ENCODE measurements at places on chromosomes 2 and 18. TPM values are rescaled to one million over a fixed set of nuclear protein-coding genes. Genes with fewer than 3 reads are reported as not detected.

GRCh38 chr2:178913049-178913441 lies 105.8 kb upstream of the TTN start:
- H3K36me3 ChIP-seq: no peaks in the 10 kb centered on the region
- no peak overlapping the region for H3K27ac ChIP-seq
- no peak for DNase-seq

- no peak overlapping the region for H3K27ac ChIP-seq
- H3K4me3 ChIP-seq: no peak overlapping the region
- no peaks in the 10 kb centered on the region for H3K27me3 ChIP-seq
- no peak for DNase-seq
Measured at GRCh38 chr18:46704816-46705215, 47.8 kb upstream of the LOXHD1 start.

GRCh38 chr2:200506679-200507078 lies 3.2 kb downstream of the KCTD18 start:
- H3K27me3 ChIP-seq: no peaks in the 10 kb centered on the region
- DNase-seq: no peak
- H3K4me3 ChIP-seq: no peak overlapping the region
- peaks cover 20% of the 10 kb centered on the region for H3K4me1 ChIP-seq

- no peak for DNase-seq
- no peak overlapping the region for H3K27ac ChIP-seq
- H3K36me3 ChIP-seq: no peaks in the 10 kb centered on the region
- H3K4me3 ChIP-seq: no peak overlapping the region
- H3K27me3 ChIP-seq: no peaks in the 10 kb centered on the region
- H3K4me1 ChIP-seq: no peaks in the 10 kb centered on the region
Measured at GRCh38 chr18:37742436-37742835, 176.8 kb upstream of the CELF4 start.

- peak; percentile 39 for DNase-seq
- H3K36me3 ChIP-seq: peaks cover 51% of the 10 kb centered on the region
- no peaks in the 10 kb centered on the region for H3K27me3 ChIP-seq
Measured at GRCh38 chr18:3454365-3455089, 4.6 kb downstream of the TGIF1 start.

DNA sequence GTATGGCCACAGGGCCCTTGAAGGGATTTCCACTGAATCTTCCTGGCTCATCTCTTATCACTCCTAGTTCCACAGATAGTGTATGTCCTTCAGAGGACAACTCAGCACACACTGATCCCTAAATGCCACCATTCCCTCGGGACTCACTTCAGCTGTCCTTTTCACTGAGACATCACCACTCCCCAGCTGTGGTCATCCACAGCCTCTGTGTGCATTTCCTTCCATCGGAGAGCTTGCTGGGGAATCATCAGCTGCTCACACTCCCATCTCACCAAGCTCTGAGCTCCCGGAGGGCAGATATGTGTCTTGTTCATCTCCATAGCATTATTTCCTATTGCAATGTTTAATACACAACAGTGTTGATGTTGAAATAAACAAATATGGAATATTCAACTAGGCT lies 759.5 kb downstream of the RNF144A start:
- H3K4me1 ChIP-seq: peaks cover 53% of the 10 kb centered on the region
- DNase-seq: no peak
- peaks cover 21% of the 10 kb centered on the region for H3K36me3 ChIP-seq
- H3K27me3 ChIP-seq: no peaks in the 10 kb centered on the region

DNA sequence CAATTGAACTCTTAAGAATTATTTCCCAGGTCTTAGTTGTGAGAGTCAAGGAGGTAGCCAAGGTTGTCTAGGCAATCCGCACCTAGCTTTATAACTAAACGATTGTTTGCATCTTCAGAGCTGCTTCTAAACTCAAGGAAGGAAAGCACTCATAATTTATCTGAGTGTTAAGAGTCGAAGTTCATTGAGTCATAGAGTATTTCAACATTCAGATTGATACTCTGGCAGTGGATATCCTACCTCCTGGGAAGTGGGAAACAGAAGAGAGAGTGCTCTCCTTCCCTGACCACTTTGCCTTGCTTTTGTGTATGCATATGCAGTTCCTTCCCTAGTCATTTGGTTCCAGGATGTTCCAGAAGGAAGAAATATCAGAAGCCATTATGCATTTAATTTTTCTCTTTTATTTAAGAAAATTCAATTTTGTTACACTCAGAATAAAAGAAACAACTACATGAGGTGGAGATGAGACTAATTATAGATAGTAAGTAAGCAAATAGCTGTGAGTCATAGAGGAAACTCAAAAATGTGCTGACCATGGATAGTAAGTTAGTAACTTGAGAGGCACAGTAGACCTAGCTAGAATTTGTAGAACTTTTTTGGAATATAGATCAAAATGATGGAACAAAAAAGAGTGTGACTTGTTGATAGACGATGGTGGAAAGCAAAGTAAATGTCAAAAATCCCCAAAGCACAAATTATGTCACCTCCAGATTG lies 35.4 kb upstream of the FSHR start:
- no peak overlapping the region for H3K27ac ChIP-seq
- H3K27me3 ChIP-seq: no peaks in the 10 kb centered on the region
- no peaks in the 10 kb centered on the region for H3K4me1 ChIP-seq
- DNase-seq: no peak
- no peak overlapping the region for H3K4me3 ChIP-seq

- H3K4me3 ChIP-seq: no peak overlapping the region
- no peaks in the 10 kb centered on the region for H3K4me1 ChIP-seq
- no peaks in the 10 kb centered on the region for H3K27me3 ChIP-seq
- DNase-seq: no peak
Measured at GRCh38 chr18:25595274-25596060, 243.5 kb upstream of the ZNF521 start.

The ATP6V1B1 gene
- total RNA-seq: not detected

The CD8B2 gene
- total RNA-seq: 4.5 TPM

The HPCAL1 gene
- 166 TPM for total RNA-seq

The SIX3 gene
- total RNA-seq: not detected

The GAL3ST2 gene
- total RNA-seq: 0.95 TPM

The DYNAP gene
- not detected for total RNA-seq

Measured in activated CD8-positive, alpha-beta T cell treated with anti-CD3 and anti-CD28 coated beads for 36 hours (primary cell).